ENCODE measurements at places on chromosomes 12 and 14. TPM values are rescaled to one million over a fixed set of nuclear protein-coding genes. Genes with fewer than 3 reads are reported as not detected.
A peak's percentile ranks its signal among the peaks of the same experiment; 100 is the strongest.

DNA sequence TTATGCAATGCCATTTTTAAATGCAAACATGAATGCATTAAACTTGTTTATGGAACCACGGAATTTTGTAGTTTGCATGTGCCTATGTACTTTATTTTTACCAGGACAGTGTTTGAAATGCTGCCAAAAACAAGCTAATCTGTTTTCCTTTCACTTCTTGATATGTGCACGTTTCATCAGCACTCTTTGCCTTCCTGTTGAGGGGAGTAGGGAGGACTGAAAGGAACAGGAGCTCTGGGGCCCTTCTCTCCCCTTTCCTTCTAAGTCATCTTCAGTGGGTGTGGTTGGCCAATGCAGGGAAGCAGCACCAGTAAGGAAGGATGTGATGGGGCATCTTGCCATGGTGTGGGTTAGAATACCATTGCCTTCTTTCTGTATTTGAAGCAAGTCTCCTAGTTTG, 12.1 kb upstream of the PPP4R4 start:
- no peak for DNase-seq

DNA sequence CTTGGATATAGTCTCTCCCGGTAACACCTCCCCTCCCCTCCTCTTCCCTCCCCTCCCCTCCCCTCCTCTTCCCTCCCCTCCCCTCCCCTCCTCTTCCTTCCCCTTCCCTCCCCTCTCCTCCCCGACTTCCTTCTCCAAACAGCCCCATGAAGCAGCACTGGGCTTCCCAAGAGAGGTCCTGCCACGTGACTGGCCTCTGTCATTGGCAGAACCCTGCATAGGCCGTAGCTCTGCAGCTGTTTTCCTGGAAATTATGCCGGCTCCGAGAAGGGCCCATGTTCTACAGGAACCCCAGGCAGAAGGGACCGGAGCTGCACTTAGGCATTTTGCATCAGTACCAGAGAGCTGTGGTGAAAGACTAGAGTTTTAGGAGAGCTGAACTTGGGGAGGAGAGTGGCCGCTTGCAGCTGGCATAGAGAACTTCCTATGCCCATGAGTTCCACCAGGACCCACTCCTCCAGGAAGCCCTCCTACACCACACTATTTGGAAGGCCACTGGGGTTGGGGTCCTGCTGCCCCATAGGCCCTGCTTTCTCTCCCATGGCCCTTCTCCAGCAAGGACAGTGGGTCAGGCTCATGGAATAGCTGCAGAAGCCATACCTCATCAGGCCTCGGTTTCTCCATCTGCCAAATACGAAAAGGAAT, 5.1 kb upstream of the TNFAIP2 start:
- DNase-seq = peak; percentile 95

DNA sequence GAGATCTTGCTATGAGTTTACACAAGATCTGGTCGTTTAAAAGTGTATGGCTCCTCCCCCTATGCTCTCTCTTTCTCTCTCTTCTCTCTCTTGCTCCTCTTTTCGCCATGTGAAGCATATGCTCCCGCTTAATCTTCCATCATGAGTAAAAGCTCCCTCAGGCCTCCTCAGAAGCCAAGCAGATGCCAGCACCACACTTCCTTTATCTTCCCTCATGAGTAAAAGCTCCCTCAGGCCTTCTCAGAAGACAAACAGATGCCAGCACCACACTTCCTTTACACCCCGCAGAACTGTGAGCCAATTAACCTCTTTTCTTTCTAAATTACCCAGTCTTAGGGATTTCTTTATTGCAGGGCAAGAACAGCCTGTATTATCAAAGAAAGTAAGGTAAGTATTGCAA, 152.4 kb downstream of the SEC23A start:
- no peak for DNase-seq

DNA sequence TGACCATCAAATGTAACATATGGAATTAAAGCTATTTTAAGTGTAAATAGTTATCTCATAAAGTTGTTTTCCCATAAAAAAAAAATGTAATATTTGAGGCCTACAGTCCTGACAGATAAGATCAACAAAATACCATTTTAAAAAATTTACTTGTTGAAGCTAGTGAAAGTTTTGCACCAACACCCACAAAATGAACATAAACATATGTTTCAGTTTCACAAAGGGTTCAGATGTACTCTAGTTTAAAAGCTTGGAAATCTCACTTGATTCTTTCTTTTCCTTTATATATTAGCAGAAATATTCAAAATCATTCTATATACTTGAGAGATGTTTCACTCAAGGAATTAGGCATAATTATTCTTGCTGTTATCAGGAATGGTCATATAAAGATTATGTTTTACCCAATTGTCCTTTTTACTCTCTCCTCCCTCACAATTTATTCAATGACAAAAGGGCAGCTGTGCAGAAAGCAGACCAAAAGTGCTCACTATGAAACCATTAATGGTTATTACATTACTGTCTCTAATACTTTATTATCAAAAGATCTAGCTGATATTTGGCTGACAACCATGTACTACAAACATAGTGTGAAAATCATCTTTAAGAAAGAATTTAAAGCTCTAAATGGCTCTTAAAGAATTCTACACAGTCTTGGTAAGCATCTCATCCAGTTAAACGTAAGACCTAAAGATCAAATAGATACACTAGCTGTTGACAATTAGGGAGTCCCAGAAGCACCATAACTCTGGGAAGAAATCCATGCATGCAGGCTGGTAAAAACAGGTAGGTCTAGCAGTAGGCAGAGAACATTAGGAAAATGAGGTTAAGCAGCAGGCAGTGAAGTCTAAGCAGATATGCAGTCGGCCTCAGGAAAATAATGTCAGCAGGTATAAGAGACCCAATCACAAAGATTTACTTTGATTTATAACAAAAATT, 28.8 kb downstream of the KIF21A start:
- no peak for DNase-seq

- DNase-seq = no peak
These were observed 52.3 kb downstream of the IPO8 start for GRCh38 chr12:30643366-30643765.

GRCh38 chr12:89414851-89415250, 62.5 kb upstream of the DUSP6 start:
- DNase-seq = no peak

NFE2 gene
- total RNA-seq = not detected

DNA sequence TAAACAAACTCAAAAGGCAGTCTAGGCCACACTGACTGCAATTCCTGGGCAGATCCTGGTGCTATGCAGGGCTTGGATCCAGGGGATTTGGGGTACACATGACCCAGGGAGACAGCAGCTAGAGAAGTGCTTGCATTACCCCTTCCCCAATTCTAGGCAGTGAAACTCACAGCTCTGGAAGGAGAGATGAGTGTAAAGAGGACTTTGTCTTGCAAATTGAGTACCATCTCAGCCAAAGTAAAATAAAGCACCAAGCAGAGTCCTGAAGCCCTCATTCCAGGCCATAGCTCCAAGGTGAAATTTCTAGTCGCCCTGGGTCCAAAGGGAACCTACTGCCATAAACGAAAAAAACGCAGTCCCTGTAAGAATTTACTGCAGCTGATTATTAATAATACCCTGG, 644.9 kb upstream of the FLRT2 start:
- DNase-seq = no peak

NOVA1 gene
- total RNA-seq = 13.2 TPM

LMO3 gene
- 66.1 TPM for total RNA-seq

TAS2R46 gene
- total RNA-seq = not detected

- DNase-seq = no peak
These were observed 841.7 kb downstream of the DIO2 start for GRCh38 chr14:79369359-79370332.

DNA sequence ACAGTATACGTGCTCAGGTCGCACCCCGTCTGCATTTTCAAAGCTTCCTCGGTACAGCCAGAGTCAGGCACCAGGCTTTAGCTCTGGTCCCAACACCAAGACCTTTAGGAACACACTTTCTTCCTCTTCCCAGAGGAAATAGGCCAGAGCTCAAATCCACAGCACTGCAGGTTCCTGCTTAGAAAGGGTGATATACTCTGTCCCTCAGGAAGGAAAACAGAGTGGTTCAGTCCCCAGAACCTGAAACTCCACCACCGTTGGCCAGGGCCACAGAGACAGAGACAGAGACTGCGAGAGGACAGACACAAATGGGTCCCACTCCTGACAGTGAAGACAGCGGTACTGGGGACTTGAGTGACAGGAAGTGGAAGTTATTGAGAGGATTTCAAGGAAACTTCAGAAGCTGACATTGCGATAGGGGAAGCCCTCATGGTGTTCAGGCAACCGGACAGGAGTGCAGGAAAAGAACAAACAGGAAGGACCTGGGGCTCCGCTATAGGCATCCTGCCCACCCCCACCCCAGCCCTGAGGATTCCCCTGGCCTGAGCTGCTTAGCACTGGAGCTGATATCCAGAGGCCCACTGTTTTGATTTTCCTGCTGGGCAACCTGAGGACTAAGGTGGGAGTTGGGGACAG, 5.5 kb upstream of the KRT8 start:
- no peak for DNase-seq

DNA sequence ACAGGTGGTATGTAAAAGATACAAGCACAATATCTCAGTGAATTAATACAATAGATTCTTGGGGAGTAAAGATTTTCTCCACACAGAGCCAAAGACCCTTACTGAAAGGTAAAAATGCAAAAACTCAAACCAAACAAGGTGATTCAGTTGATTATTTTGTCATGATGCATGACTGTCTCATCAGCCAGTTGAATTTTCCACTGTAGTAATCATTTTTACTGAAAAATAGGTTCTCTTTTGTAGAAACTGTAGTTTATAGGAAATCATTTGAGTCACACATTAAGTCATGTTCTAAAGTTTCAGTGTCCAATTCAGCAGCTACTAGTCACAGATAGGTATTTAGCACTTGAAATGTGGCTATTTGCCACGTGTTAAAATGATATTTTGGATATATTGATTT, 53.6 kb downstream of the PPFIA2 start:
- DNase-seq = no peak

- DNase-seq = no peak
These were observed 164.2 kb downstream of the CHST11 start for GRCh38 chr12:104620837-104621531.

DNA sequence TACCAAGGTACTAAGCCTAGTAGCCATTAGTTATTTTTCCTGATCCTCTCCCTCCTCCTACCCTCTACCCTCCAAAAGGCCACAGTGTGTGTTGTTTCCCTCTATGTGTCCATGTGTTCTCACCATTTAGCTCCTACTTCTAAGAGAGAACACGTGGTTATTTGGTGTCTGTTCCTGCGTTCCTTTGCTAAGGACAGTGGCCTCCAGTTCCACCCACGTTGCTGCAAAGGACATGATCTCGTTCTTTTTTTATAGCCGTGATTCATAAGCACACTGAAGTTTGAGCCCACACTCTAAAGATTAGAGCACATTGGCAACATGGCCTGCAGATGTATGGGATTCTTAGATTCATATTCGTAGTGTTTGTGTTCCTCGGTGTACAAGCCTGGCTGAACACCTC, 8.1 kb upstream of the STX2 start:
- no peak for DNase-seq

GRCh38 chr14:86779416-86779815, 1213.6 kb downstream of the GALC start:
- DNase-seq = no peak

GRCh38 chr14:85439696-85440328, 90.1 kb upstream of the FLRT2 start:
- DNase-seq = no peak

- no peak for DNase-seq
These were observed 57.9 kb downstream of the PPM1H start for GRCh38 chr12:62876938-62877548.

- DNase-seq = no peak
These were observed 135.1 kb downstream of the PPM1H start for GRCh38 chr12:62799766-62800406.

ACVRL1 gene
- 125 TPM for total RNA-seq

THAP2 gene
- 3.6 TPM for total RNA-seq

Data from esophagus muscularis mucosa (tissue), 4 donors.